ENCODE measurements at places on chromosomes 1 and 21. TPM values are rescaled to one million over a fixed set of nuclear protein-coding genes. Genes with fewer than 3 reads are reported as not detected.

RGS2 gene
- total RNA-seq, result 12.8 TPM

TSPAN2 gene
- total RNA-seq, result 2.3 TPM

C1QB gene
- total RNA-seq, result not detected

STX12 gene
- 37.2 TPM for total RNA-seq

TTC34 gene
- total RNA-seq, result 0.26 TPM

KIF26B gene
- total RNA-seq, result 2.7 TPM

NMNAT2 gene
- total RNA-seq, result under 0.01 TPM

RNF186 gene
- total RNA-seq, result not detected

Measured in epithelial cell of alveolus of lung (primary cell).